ENCODE measurements at places on chromosomes 3 and 15.
A peak's percentile ranks its signal among the peaks of the same experiment; 100 is the strongest.

DNA sequence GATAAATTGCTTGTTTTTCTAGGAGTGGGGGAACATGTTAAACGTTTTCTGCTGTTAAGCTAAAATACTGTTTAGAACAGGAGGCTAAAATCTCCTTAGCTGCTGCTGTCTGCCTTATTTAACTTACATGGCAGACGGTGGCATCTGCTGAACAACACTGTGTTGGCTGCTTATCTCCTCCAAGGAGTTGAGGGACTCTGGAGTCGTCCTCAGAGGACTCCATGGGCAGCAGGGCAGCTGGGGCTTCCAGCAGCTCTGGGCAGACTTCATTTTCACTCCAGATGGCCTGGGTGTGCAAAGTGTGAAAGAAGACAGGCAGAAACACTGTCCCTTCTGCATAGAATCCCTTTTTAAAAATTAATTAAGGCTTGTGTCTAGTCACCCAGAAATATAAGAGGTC, 52.9 kb upstream of the NUDT16 start:
- DNase-seq, result no peak

- no peak for DNase-seq
Measured at GRCh38 chr3:171890398-171890797, 47.2 kb downstream of the TMEM212 start.

- DNase-seq, result no peak
Measured at GRCh38 chr15:31268108-31268501, 58.5 kb upstream of the KLF13 start.

DNA sequence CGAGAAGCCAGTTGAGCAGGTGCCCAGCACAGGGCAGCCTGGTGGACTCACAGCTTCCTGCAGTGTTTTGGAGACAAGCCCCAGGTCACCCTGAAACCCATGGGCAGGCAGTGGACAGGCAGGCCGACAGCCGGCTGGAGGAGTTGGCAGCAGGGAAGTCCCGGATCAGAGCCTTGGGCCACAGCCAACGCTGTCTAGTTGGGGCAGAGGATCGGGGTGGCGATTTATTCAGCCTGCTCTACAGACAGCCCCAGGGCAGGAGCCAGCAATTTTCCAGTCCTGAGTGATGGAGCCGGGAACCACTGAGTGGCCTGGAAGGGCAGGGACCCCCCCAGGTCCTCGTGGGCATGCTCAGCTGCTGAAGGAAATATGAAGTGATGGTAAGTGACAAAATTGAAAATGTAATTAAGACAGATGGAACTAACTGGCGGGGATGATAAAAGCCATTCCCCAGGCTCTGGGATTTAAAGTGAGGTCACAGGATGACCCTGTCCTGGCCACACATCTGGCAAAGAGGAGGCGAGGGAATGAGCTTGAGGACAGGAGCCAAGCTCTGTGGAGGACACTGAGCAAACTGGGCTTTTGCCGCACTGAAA, 34.4 kb upstream of the TBC1D21 start:
- DNase-seq, result peak; percentile 64

DNA sequence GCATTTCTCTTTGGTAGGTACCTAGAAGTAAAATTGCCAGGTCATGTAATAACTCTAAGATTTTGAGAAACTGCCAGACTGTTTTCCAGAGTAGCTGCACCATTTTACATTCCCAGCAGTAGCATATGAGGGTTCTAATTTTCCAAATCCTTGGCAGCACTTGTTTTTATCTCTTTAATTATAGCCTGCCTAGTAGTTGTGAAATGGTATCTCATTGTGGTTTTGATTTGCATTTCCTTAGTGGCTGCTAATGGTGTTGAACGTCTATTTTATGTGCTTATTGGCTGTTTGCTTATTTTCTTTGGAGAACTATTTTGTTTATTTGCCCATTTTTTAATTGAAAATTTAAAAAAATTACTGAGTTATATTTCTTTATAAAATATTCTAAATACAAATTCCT, 117.9 kb downstream of the TCF12 start:
- no peak for DNase-seq

DNA sequence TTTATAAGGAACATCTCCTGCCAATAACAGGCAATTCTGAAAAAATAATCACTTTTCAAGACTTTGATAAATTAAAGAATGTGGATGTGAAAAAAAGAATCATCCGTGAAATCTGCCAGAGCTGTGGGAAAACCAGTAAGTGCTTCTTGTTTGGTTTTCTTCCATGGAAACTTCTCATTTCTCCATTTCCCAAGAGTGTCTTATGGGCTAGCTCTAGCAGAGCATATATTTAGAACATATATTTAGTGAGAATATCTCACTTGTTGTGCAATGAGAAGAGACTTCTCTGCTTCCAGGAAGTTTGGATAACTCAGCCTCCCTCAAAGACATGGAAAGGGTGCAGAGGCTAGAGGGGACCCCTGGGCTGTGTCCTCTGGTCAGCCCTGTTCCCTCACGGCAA, 49.9 kb downstream of the COL6A5 start:
- DNase-seq, result no peak

- no peak for DNase-seq
Measured at GRCh38 chr3:132682201-132682600, 22.1 kb downstream of the UBA5 start.

- DNase-seq, result no peak
Measured at GRCh38 chr15:57867970-57868798, 161.7 kb downstream of the POLR2M start.

DNA sequence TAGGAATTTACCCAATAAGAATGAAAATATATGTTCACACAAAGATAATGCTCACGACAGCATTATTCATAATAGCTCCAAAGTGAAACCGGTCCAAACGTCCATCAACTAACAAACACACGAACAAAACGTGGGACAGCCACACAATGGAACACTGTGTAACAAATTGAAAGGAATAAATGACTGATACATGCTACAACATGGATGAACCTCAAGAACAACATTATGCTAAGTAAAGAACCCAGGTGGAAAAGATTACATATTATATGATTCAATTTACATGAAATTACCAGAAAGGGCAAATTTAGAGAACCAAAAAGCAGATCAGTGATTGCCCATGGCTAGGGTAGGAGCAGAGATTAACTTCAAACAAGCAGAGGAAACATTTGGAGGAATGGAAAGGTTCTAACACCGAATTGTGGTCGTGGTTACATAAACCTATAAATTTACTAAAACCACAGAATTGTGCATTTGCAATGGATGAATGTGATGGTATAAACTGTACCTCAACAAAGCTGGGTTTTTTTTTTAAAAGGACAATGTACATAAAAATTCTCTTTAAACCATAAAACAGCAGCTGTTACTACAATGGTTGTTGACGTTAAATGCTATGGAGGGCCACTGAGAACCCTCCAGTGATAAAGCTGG, 76.3 kb downstream of the XXYLT1 start:
- no peak for DNase-seq

DNA sequence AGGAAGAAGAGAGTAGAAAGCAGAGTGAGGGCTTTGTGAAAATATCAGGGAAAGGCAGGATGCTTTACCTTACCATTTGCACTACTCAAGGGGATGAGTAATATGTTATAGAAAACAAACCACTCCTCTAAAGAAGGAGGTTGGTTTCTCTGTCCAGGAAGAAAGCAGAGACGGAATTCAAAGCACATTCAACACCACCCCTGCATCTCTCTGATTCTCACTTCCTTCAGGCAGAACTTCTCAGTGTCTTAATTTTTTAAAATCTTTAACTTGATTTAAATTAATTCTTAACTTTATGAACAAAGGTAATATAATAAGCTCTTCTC, 82.4 kb downstream of the NR2F2 start:
- DNase-seq, result no peak

DNA sequence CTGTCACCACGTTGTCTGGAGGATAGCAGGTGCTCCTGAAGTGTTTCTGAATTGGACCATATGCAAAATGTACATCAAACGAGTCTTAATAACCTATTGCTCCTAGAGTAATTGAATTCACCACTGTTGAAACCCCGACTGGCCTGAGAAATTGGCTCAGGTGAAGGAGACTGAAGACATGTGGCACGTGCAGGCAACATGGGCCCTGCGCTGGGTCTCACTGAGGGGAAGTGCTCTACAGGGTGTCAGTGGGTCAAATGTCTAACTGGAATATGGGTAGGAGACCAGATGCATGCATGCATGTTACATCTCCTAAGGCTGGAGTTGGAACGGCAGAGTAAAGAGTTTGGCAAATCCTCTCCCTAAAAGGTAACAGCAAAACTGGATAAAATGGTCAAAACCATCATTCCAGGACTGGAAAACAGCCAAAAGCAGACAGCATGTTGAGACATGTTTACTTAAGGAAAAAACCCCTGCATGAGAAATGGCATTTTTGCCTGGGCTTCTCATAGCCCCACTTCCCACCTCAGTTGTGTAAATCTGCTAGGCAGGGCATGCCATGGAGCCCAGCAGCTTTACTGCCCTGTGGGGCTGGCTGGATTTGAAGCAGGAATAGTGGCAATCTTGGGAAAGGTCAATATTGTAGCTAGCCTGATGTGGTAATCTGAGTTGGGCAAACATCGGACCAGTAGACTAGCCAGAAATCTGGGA, 131.3 kb downstream of the TJP1 start:
- DNase-seq, result no peak

DNA sequence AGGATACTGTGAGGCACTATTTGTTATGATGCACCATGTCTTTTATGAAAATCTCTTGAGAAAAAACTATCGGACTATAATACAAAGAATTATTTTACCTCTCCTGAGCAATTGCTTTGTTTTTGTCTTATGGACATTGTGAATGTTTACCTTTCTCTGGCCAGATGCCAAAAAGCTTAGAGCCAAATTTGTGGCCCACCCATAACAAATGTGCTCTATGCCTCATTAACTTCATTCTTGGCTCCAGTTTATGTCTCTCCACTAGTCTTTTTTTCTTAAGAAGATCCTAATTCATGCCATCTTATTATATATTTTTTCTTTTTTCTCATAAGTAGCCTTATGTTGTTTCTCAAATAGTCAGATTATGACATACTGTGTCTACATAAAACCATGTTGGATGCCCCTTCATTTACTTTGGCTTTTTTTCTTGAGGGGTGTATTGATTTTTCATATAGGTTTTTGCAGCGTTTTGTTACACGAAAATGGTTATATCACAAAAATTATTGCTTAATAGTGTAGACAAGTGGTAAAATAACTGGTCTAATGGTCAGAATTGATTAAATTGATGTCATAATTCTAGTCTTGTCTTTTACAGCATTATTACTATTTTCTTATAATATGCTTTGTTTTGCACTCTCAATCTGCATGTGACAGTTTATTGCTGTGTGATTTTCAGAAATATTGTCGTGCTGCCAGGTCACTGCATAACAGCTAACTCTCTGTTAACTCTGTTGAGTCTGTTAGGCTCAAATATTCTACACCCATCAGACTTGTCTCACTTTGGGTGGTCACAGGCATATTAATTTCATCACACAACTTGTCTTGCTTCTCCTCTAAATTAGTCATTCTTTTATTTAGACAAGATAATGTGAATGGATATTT, 18.2 kb downstream of the SENP8 start:
- DNase-seq, result no peak

DNA sequence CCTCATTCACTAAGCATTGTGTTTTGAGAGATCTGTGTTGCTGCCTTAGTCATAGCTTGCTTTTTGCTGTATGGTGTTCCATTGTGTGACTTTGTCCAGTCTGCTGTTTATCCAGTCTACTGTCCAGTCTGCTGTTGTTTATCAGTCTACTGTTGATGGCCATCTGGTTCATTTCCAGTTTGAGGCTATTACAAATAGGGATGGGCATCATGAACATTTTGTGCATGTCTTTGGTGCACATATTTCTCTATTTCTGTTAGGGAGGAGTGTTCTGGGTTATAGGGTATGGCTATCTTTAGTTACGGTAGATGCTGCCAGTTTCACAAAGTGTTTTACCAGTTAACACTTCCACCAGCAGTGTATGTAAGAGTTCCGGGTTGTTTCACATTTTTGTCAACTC, 22.2 kb upstream of the CLEC3B start:
- no peak for DNase-seq

GRCh38 chr3:150371741-150372254, 36.3 kb upstream of the TSC22D2 start:
- DNase-seq, result peak; percentile 67

GRCh38 chr15:48515500-48515899, 130.0 kb downstream of the FBN1 start:
- DNase-seq, result no peak

GRCh38 chr3:176906046-176906905, 291.0 kb downstream of the TBL1XR1 start:
- DNase-seq, result no peak

DNA sequence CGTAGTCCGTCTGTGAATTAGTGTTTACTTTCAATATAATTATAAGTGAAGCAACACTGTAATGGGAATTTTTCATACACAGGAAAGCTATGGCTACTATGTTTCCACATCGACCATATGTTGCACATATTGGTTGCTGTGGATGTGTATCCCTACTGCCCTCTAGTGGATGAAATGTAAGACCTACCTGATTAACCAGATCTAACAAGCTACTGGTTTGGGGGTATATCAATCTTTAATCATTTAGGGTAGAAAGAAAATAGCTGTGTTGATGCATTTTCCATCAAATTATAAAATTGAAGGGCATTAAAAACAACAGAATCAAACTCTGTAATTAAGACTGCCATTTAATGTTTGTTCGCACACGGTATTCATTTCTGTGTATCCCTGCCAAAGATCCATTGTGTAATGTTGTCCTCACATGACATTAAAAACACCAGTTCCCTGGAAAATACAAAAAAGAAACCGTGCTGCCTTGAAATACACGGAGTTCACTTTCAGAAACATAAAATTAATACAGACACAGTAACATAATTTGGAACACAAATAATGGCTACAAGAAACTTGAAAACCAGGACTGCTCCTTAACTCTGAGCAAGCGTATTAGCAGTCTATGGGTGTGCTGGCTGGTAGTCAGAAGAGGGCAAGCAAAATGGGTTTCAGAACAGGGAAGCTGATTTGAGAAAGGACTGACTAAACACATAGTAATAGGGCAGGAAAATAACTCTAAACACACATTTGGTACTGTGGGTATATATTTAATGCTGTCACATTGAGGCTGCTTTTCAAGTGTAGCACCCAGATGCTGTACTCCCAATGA, 125.1 kb downstream of the TIGIT start:
- no peak for DNase-seq

DNA sequence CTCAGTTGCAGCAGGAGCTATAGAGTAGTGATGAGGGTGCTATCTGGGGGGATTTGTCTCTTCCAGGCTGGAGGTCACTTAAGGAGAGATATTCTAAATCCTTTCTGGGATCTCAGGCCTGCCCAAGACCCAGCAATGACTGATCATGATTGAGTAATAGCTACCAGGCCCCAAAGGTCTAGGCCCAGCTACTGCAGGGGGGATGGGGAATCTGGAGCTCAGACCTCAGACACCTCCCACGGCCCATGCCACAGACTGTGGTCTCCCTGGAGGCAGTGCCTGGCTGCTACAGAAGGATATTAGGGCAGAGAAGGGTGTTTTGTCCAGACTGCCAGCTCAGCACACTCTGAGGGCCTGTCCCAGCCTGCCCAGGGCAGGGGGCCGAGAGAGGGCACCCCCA, 6.9 kb downstream of the SLC38A3 start:
- DNase-seq, result no peak

DNA sequence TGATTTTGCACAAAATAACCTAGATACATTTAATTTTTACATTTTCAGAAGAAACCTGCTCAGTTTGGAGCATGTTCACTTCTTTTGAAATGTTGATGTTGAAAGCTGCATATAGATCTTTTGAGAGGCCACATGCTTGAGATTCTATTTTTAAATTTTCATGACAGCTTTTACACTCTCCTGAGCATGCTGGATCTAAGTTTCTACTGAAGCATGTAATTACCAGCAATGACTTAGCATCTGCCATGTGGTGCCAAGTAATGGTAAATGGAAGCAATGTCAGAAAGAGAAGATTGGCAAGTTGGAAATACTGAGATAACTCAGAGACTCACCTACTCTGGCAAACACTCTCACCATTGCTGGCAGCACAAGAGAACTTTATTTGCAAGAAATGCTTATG, 310.6 kb downstream of the NSUN3 start:
- no peak for DNase-seq
